ENCODE measurements at places on chromosomes 11 and 22.

DNA sequence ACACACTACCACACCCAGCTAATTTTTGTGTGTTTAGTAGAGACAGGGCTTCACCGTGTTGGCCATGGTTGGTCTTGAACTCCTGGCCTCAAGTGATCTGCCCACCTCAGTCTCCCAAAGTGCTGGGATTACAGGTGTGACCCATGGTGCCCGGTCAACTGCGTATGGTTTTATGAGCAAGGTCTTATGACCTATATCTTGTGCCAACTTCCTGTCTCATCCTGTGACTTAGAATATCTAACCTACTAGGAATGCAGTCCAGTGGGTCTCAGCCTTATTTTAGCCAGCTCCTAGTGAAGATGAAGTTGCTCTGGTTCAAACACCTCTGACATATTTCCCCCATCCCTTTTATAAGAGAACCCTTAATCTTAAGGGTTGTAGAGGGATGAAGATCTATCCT is 66.1 kb upstream of the OR5AN1 start:
- DNase-seq, result no peak

DNA sequence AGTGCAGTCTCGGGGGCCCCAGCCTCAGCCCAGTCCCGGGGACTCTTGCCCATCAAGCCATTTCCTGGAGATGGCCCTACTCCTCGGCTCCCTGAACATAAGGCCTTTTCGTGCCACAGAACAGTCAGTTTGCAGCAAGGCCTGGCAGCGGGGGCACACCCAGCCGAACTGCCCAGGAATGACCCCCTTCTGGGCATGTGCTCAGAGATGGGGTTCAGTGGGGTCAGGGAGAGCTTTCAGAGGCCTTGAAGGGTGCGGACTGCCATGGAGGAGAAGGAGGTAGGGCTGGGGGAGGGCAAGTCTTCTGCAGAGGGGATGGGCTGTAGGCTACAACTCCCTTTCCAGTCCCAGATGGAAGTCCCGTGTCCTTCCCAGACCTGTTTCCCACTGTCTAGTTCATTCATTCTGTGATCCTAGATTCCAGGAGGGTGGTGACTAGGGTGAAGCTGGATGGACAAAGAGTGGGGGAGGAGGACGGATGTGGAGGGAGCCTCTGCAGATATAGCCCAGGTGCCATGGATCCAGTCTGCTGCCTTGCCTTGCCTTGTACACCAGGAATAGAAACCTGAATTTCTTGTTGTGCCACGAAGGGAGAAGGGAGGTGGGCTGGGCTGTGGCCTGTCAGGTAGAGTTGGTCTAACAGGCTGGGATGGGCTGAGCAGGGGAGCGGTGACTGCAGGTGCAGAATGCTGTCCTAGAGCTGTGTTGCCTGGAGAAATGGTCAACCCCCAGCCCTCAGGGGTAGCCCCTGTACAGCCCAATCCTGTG is 14.2 kb upstream of the OMP start:
- DNase-seq, result no peak

- DNase-seq, result no peak
Observed at GRCh38 chr11:64165481-64165841, 452 bp downstream of the MACROD1 start.

- DNase-seq, result no peak
Observed at GRCh38 chr11:1422481-1422880, 32.7 kb downstream of the BRSK2 start.

DNA sequence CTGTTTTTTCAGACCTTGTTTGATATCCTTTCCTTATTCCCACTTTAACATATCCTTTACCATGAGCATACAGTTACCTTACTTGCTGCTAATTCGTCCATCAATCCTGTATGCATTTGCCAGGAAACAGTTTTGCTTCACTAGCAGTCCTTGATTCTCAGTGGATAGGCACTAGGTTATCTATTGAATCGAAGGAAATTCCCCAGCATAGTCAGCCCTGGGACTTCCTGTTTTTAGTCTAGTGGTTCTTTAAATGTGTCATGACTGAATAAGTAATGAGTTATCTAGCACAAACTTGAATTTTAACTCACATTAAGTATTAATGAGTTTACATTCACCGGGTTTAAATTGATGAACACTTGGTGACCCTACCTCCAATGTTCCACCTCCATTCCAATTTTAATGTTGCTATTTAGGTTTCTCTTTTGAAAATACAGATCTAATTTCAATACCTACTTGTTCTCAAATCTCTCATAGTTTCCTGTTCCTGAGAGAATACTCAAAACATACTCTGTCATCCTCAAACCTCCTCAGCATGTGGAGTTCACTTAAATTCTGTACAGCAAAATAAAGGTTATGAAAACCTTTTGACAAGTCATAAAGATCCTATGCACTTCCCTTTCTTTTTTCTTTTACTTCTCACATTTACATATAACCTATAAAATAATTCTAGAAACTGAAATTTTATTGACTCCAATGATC is 1375.1 kb upstream of the TENM4 start:
- no peak for DNase-seq

GRCh38 chr11:113952070-113952469 is 22.8 kb upstream of the HTR3A start:
- DNase-seq, result no peak

All from upper lobe of left lung (tissue), 6 donors.